ENCODE measurements at places on chromosomes 2 and 18. TPM values are rescaled to one million over a fixed set of nuclear protein-coding genes. Genes with fewer than 3 reads are reported as not detected.

HOXD12 gene
- total RNA-seq, result 0.42 TPM

UGT1A10 gene
- total RNA-seq, result not detected

- no peak for DNase-seq
These were observed 115.5 kb upstream of the GLI2 start for GRCh38 chr2:120620025-120620793.

GRCh38 chr18:79424008-79424565 lies 28.4 kb downstream of the NFATC1 start:
- DNase-seq, result no peak

APCDD1 gene
- total RNA-seq, result not detected
